Fibroblast of lung (primary cell): ENCODE measurements at places on chromosomes 12 and 14. TPM values are rescaled to one million over a fixed set of nuclear protein-coding genes. Genes with fewer than 3 reads are reported as not detected.

ERG28 gene
- 5.1 and 13.5 TPM in 2 replicates for total RNA-seq

DNA sequence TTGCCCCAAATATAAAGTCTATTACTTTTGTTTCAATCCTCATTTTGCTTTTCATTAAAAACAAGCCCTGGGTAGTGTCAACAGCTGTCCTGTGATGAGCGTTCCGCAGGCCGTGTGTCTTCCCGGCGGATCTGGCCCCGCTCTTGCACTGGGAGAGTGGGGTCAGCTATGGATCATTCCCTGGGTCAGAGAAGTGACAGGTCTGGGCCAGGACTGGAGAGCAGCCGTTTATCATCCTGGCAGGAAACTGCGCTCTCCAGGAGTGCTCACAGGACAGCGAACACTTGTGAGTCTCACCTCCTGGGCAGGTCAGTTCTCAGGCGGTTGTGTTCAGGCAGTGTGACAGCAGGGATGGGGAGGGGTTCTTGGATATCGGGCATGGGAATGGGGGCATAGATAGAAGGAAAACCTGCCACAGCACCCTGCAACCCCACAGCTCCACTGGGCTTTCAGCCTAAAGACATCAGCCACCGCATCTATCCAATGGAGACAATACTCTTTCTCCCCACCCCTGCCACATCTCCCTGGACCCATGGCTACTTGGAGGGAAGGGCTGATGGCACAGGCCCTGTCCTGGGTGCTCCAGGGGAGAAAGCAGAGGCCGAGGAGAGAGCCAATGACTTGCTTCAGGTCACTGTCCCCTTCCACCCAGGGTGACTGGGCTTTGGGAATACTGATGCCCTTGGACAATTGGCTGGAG is 47.8 kb upstream of the CHGA start:
- H3K36me3 ChIP-seq, result no peaks in the 10 kb centered on the region
- no peaks in the 10 kb centered on the region for H3K4me1 ChIP-seq
- no peak overlapping the region for H3K4me3 ChIP-seq
- peaks cover 2% of the 10 kb centered on the region for H3K27me3 ChIP-seq
- no peak overlapping the region for H3K27ac ChIP-seq

DNA sequence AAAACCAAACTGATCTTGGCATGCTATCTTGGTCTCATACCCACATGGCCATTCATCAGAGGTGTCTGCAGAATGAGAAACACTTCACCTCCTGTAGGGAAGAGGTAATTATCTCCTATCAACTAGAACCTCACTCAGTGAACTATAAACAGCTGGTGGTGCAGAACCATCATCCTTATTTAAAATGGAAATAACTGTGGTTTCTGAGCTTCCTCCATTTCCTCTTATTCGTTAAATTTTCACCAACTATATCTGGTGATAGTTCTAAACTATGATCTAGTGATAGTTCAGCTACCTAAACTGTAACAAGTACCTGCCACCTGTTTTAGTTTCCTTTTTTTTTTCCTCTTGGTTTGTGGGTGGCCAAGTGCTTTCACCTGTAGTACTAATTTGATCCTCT is 218.5 kb downstream of the FUT8 start:
- H3K36me3 ChIP-seq, result no peaks in the 10 kb centered on the region
- no peaks in the 10 kb centered on the region for H3K4me1 ChIP-seq
- H3K27me3 ChIP-seq, result no peaks in the 10 kb centered on the region
- no peak overlapping the region for H3K27ac ChIP-seq
- H3K4me3 ChIP-seq, result no peak overlapping the region

GRCh38 chr14:100083706-100084105 is 18.5 kb downstream of the EVL start:
- no peaks in the 10 kb centered on the region for H3K36me3 ChIP-seq
- peaks cover 4% of the 10 kb centered on the region for H3K4me1 ChIP-seq
- H3K4me3 ChIP-seq, result no peak overlapping the region
- no peak overlapping the region for H3K27ac ChIP-seq

B4GALNT1 gene
- 0.51 and 2.3 TPM in 2 replicates for total RNA-seq

GRCh38 chr14:81767266-81767995 is 233.8 kb upstream of the SEL1L start:
- no peaks in the 10 kb centered on the region for H3K4me1 ChIP-seq
- no peak overlapping the region for H3K4me3 ChIP-seq
- DNase-seq, result no peak

RTL1 gene
- not detected in 2 replicates for total RNA-seq

DNA sequence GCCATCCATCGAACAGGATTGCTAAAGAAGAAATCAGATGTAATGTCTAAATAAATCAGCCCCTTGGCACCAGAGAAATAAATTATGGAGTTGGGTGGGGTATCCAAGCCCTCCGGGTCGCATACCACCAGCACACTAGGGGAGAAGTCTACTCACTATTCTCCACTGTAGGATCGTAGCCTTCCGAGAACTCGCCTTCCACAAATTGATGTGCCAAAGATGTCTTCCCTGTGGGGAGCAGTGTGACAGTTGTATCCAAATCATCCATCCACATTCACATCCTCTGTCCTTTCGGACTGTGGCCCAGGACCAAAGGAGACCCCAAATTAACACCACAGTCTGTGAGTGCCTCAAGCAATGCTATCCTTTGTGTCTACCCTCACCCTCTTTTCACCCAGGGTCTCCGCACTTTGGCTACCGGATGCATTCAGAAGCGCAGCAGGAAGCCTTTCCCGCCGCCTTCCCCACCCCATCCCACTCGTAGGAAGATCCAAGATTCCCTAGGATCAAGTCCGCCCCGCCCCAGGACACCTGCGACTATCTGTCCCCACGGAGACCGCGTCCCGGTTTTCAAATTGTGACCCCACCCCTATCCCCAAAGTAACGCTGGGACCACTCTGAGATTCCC is 786 bp downstream of the RHEBL1 start:
- peaks cover 8% of the 10 kb centered on the region for H3K4me1 ChIP-seq
- H3K27me3 ChIP-seq, result no peaks in the 10 kb centered on the region
- H3K27ac ChIP-seq, result peak overlapping the region; percentile 50
- no peak for DNase-seq

- H3K27me3 ChIP-seq, result no peaks in the 10 kb centered on the region
Observed at GRCh38 chr12:87270919-87271318, 758.3 kb downstream of the C12orf50 start.

KRT76 gene
- not detected in 2 replicates for total RNA-seq

ARHGEF40 gene
- 23.6 and 24.7 TPM in 2 replicates for total RNA-seq

GRCh38 chr12:124617615-124618014 is 50.2 kb upstream of the NCOR2 start:
- no peak overlapping the region for H3K27ac ChIP-seq
- no peak overlapping the region for H3K4me3 ChIP-seq
- no peak for DNase-seq

DNA sequence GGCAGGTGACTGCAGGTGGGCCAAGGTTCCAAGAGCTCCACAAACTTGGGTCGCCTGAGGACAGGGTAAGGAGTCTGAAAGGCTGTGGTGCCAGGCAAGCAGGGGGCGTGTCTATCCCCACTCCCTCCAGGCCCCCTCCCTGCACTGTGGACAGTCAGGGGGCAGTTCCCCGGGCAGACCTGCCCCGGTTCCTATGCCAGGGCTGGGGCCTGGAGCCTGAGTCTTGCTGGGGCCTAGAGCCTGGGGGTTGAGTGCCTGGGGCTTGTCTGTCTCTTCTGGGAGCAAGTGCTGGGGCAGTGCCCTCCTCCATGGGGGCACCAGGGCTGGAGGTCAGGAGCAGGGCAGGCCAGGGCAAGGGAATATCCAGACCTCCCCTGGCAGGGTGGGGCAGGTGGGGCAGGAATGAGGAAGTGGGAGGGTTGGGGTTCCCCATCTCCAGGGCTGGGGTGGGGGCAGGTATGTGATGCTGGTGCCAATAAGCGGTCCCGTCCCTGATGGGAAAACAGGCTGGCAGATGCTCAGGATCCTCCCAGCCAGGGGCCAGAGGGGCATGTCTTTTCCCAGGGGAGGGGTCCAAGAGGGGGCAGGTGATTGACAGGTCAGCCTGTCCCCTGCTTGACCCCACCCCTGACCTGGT is 11.9 kb upstream of the TNFAIP2 start:
- no peak for DNase-seq
- no peaks in the 10 kb centered on the region for H3K27me3 ChIP-seq
- H3K36me3 ChIP-seq, result no peaks in the 10 kb centered on the region
- H3K4me3 ChIP-seq, result no peak overlapping the region
- peaks cover 23% of the 10 kb centered on the region for H3K4me1 ChIP-seq

DNA sequence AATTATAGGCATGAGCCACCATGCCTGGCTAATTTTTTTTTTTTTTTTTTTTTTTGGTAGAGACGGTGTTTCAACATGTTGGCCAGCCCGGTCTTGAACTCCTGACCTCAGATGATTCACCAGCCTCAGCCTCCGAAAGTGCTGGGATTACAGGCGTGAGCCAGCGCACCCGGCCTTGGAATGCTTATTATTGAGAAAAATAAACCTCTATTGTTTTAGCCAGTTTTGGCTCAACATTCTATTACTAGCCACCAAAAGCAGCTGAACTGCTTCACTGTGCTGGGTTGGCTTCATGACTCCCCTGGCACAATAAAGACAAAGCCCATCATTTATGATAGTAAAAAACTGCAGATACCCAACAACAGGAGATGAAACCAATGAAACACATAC is 93.5 kb upstream of the CEP83 start:
- no peaks in the 10 kb centered on the region for H3K36me3 ChIP-seq
- peaks cover 2% of the 10 kb centered on the region for H3K4me1 ChIP-seq
- no peaks in the 10 kb centered on the region for H3K27me3 ChIP-seq
- no peak overlapping the region for H3K27ac ChIP-seq
- DNase-seq, result peak; percentile 84

DNA sequence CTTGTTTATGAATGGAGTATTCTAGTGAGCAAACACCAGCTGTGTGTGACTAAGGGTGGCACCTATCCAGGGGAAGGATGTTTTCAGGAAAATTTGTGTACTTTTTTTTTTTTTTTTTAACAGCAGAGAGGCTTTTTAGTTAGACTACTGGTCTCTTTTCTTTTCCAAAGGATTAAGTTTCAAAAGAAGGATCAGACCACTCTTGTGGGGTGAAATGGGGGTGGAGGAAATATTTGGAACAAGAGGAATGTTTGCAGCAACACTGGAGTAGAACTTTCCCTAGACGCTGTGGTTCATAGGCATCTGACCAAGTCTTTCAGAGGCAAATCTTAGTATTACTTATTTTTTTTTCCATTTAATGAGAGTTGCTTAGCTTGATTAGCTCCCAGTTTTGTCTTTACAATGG is 21.1 kb downstream of the NUBPL start:
- no peaks in the 10 kb centered on the region for H3K4me1 ChIP-seq
- H3K27me3 ChIP-seq, result no peaks in the 10 kb centered on the region
- peak; percentile 84 for DNase-seq
- H3K27ac ChIP-seq, result no peak overlapping the region
- H3K36me3 ChIP-seq, result no peaks in the 10 kb centered on the region
- H3K4me3 ChIP-seq, result no peak overlapping the region

CLEC4C gene
- total RNA-seq, result not detected in 2 replicates

DNA sequence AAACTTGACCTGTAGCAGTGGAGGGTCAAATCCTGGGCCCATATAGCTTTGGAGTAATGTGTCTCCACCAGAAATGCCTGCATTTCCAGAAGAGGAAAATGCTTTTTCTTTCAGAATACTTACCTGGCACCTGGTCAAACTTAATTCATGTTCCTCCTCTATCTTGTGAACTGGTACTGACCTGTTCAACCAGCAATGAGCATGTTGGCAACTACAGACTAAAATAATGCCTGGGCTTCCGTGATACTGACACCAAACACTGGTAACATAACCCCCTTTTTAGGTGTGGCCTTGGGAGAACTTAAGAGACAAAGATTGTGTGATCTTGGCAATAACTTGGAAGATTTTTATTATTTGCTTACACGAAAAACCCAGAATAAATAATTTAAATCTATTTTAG is 23.8 kb upstream of the MGST1 start:
- no peak overlapping the region for H3K4me3 ChIP-seq
- no peaks in the 10 kb centered on the region for H3K36me3 ChIP-seq
- H3K4me1 ChIP-seq, result no peaks in the 10 kb centered on the region

- no peak overlapping the region for H3K27ac ChIP-seq
- peaks cover 11% of the 10 kb centered on the region for H3K4me1 ChIP-seq
- peak; percentile 93 for DNase-seq
Observed at GRCh38 chr12:25187781-25188180, 7.2 kb downstream of the DNAI7 start.

DNA sequence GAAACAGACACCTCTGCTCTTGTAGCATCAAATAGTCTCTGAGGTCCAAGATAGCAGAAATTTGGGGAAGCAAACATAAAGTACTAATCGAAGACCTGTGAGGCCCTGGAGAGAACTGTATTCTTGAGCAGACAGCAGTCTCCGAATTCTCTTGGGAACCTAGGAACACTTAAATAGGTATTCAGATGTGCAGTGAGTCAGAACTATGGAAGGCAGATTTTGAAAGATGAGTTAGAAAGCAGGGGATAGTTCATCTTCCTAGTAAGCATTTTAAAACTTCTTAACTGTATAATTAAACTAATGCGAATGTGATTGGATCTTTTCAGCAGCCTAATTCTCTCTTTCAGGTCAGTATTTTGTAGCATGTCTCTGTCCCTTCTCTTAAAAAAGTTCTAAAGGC is 30.6 kb downstream of the NAA30 start:
- no peaks in the 10 kb centered on the region for H3K4me1 ChIP-seq
- no peak overlapping the region for H3K27ac ChIP-seq
- H3K4me3 ChIP-seq, result no peak overlapping the region
- H3K36me3 ChIP-seq, result no peaks in the 10 kb centered on the region

GRCh38 chr14:70943838-70944237 is 36.6 kb downstream of the PCNX1 start:
- no peaks in the 10 kb centered on the region for H3K4me1 ChIP-seq
- H3K36me3 ChIP-seq, result no peaks in the 10 kb centered on the region
- DNase-seq, result no peak
- H3K27ac ChIP-seq, result no peak overlapping the region
- H3K4me3 ChIP-seq, result no peak overlapping the region

GRCh38 chr14:104341532-104342434 is 203.4 kb downstream of the KIF26A start:
- no peak overlapping the region for H3K27ac ChIP-seq
- H3K27me3 ChIP-seq, result no peaks in the 10 kb centered on the region
- no peak overlapping the region for H3K4me3 ChIP-seq

WNT5B gene
- 40.3 and 105 TPM in 2 replicates for total RNA-seq

DNA sequence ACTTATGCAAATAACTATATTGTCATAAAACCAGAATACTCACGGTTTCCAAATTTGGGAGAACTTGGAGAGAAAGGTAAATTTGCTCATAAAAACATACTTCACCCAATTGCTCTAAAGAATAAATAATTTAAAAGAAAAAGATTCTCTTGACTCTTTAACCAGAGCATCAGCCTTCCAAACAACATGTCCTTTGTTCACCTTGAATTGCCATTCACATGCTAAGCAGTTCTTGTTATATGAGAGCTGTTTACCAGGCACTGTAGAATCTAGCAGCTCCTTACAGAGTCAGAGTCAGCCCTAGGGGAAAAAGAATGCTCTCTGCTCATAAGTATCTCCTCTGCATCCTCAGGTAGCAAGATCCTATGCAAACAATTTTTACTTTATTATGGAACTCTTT is 10.2 kb downstream of the SLCO1A2 start:
- no peaks in the 10 kb centered on the region for H3K36me3 ChIP-seq
- no peak overlapping the region for H3K27ac ChIP-seq
- H3K27me3 ChIP-seq, result no peaks in the 10 kb centered on the region
- no peak overlapping the region for H3K4me3 ChIP-seq
- DNase-seq, result no peak
- no peaks in the 10 kb centered on the region for H3K4me1 ChIP-seq

- peaks cover 7% of the 10 kb centered on the region for H3K4me1 ChIP-seq
- peak; percentile 90 for DNase-seq
- H3K27me3 ChIP-seq, result no peaks in the 10 kb centered on the region
- peak overlapping the region; percentile 44 for H3K4me3 ChIP-seq
- H3K36me3 ChIP-seq, result no peaks in the 10 kb centered on the region
Observed at GRCh38 chr12:91381309-91381804, 198.7 kb upstream of the DCN start.

CIROP gene
- 0.17 and 1.0 TPM in 2 replicates for total RNA-seq

DBX2 gene
- total RNA-seq, result not detected in 2 replicates
